ENCODE measurements at places on chromosomes 11 and 22. TPM values are rescaled to one million over a fixed set of nuclear protein-coding genes. Genes with fewer than 3 reads are reported as not detected.

- DNase-seq = no peak
- peaks cover 7% of the 10 kb centered on the region for H3K4me1 ChIP-seq
- no peaks in the 10 kb centered on the region for H3K36me3 ChIP-seq
- H3K27me3 ChIP-seq = no peaks in the 10 kb centered on the region
- no peak overlapping the region for H3K4me3 ChIP-seq
These were observed 44.9 kb downstream of the MACROD1 start for GRCh38 chr11:64120951-64121569.

The GRK3 gene
- total RNA-seq = 27.0 TPM

The MIAT gene
- total RNA-seq = 4.6 TPM

DNA sequence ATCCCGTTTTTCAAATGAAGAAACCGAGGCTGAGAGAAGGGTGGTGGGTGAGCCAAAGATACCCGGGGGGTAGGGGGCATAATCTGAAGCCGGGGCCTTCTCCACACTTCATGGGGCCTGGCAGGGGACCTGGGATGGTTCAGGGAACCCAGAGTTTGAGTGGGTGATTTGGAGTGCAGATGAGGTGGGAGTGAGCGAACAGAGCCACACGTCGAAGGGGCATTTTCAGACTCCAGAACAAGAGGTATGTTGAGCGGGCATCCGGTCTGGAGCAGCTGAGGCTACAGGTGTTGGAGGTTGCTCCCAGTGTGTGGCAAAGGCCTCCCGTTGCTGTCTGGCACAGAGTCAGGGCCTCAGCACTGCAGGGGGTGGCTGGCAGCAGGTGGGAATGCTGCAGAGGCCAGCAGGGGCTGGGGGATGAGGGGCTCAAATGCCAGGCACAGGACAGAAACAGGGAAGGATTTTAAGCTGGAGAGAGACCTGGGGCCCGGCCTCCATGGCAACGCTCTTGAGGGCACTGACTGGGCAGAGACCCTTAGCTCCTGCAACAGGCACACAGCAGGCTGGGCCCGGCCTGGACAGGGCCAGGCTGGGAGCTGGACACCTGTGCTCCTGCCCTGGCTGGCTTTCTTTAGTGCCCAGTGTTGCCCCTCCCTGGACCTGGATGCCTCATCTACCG is 46.2 kb downstream of the WNT11 start:
- H3K27ac ChIP-seq = no peak overlapping the region
- H3K4me3 ChIP-seq = no peak overlapping the region
- no peaks in the 10 kb centered on the region for H3K27me3 ChIP-seq

- no peaks in the 10 kb centered on the region for H3K27me3 ChIP-seq
- H3K4me1 ChIP-seq = peaks cover 25% of the 10 kb centered on the region
- H3K27ac ChIP-seq = peak overlapping the region; percentile 58
These were observed 103.3 kb upstream of the NNMT start for GRCh38 chr11:114192841-114193389.

- DNase-seq = no peak
- no peaks in the 10 kb centered on the region for H3K36me3 ChIP-seq
- H3K27ac ChIP-seq = no peak overlapping the region
- H3K4me1 ChIP-seq = no peaks in the 10 kb centered on the region
These were observed 1.2 kb downstream of the KLHL35 start for GRCh38 chr11:75431533-75432525.

Measured in lung (tissue), 17 donors.